NCI-H1092 treated with DMSO at 0.1 percent for 48 hours (cell line): ENCODE measurements at places on chromosomes 4 and X.

- DNase-seq = no peak
Measured at GRCh38 chr4:123037804-123038203, 115.4 kb upstream of the NUDT6 start.

GRCh38 chr4:107853444-107854355, 29.0 kb downstream of the SGMS2 start:
- no peak for DNase-seq

- peak; percentile 31 for DNase-seq
Measured at GRCh38 chrX:46978341-46979291, 66.4 kb downstream of the JADE3 start.

- DNase-seq = no peak
Measured at GRCh38 chr4:151811403-151811802, 50.6 kb upstream of the GATB start.

DNA sequence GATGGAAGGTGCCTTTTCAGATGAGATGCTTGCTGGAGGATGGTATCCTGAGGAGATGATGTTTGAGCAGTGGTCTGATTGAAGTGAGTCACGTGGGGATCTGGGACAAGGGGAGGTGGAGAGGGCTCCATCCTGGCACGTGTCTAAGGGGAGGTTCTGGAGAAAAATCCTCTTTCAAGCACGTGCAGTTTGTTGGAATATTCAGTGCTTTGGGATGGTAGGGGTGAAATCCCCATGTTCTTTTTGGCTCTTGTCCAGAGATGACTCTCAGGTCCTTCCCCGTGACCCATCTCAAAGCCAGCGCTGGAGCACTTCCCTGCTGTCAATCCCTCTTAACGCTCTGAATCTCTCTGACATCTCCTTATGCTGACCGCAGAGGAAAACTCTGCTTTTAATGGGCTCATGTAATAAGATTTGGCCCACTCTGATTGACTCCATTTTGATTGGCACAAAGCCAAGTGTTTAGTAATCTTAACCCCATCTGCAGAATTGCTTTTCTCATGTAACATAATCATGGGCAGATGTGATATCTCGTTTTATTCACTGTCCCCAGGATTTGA, 10.8 kb upstream of the KLKB1 start:
- no peak for DNase-seq

GRCh38 chr4:60195256-60195655, 1004.9 kb upstream of the ADGRL3 start:
- no peak for DNase-seq

DNA sequence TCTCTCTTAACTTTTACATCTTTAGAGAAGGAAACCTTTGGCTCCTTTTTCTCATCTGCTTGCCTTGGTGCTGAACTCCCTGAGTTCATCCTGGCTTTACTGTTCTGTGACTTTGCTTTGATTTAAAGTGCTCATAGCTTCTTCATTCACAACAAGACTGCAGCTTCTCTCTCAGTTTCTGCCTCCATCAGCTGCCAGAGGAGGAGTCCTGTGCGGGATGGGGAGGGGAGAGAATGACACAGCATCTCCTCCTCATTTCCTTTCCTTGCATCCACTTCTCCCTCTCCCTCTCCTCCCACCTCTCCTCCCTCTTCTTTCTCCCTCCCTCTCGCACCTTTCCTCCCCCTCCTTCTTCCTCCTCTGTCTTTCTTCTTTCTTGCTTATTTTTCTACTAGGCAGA, 42.0 kb downstream of the CBLL2 start:
- DNase-seq = no peak

DNA sequence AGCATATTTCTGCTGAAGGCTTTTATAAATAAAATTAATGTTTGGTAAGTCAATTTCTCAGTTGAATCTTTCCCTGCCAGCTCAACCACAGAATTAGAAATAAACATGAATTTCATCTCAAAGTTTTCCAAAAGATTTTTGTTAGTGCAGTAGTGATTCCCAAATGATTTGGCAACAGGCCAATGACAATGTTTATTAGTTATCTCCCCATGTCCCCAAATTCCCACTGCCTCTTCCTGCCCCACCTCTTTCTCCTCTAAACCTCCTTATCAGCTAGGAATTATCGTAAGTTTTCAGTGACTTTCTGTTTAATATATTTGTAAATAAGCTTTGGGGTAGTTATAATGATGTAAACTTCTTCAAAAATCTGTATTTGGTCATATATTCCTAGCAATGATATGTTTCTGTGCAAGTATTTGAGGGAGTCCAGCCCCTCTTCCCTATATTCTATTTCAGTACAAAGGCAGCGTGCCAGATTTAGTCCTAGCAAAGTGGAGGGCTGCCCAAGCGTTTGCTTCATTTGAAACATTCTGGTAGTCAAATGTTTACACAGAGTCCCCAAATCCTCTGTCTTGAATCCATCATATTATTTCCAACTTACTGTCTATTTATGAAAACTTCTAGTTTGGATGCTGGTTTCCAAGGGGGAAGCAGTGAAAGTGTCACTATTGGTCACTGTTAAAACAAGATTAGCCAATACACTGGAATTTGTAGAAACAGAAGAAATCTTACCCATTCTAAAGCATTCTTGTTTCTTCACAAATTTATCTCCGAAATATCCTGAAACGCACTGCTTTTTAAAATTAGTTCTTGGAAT, 33.7 kb upstream of the ANKRD50 start:
- DNase-seq = no peak

DNA sequence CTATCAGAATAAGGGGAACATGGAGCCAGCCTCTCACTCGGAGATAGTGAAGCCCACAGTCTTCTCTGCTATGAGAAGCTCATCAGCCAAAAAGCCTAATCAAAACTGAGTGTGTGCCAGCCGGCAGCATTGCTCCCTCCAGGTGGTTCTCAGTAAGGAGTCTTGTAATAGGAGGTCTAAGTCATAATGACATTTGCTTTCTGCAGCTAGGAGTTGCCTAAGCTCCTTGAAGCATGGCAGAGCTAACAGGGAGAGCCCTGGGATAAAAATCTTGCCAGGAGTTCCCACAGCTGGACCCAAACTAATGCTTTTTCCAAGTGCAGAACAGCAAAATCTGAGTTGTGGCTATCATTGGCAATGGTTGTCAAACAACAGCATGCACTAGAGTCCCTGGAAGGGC, 245.2 kb downstream of the SPATA18 start:
- DNase-seq = no peak

GRCh38 chr4:4668355-4669210, 126.7 kb upstream of the STX18 start:
- DNase-seq = no peak

- peak; percentile 25 for DNase-seq
Measured at GRCh38 chr4:26061248-26061986, 147.4 kb downstream of the SMIM20 start.

- no peak for DNase-seq
Measured at GRCh38 chrX:57596516-57596915, 4.7 kb downstream of the ZXDB start.

- peak; percentile 44 for DNase-seq
Measured at GRCh38 chrX:3713225-3713936, at the start of gene PRKX. Gene PRKX, minus strand, starts transcription at chrX:3713649. Its CDS starts 396 bp downstream, at chrX:3713253.

GRCh38 chr4:98387345-98388026, 126.3 kb downstream of the RAP1GDS1 start:
- no peak for DNase-seq

DNA sequence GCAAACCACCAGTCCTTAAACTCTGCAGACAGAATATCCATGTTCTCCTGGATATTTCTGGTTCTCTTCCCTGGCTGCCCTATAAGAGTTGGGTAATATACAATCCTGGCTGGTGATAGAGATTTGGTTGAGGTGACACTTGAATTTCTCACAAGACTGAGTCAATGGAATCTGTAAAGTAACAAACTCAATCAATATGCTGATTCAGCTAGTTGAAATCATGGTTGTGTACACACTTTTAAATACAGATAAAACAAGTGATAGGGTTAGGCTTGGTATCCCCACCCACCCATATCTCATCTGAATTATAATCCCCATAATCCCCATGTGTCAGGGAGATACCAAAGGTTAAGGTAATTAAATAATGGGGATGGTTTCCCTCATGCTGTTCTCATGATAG, 349.2 kb upstream of the MAD2L1 start:
- no peak for DNase-seq

GRCh38 chr4:186118582-186118981, 14.1 kb downstream of the FAM149A start:
- DNase-seq = no peak
